ENCODE measurements at places on chromosomes 6 and 20.

DNA sequence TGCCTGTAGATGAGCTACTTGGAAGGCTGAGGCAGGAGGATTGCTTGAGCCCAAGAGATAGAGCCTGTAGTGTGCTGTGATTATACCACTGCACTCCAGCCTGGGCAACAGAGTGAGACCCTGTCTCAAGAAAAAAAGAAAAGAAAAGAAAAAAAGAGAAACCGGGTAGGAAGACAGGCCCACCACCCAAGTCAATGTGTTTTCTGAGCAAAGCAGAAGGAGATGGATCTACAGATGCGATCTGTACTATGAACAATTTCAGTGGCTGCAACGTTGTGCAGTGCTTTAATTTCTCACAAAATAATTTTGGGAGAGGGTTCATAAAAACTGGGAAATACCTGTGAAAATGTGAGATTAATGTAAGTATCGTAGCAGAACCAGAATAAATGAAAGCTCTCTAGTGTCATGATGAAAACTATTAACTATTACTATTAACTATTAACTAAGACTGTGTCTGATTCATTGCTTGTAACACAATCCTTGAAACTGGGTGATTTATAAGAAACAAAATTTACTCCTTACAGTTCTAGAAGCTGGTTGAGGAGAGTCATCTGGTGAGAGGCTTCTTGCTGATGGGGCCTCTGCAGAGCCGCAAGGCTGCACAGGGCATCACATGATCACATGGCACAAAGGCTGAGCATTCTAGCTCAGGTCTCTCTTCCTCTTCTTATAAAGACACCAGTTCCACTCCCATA, 233.1 kb upstream of the ZNF217 start:
- DNase-seq, result no peak

DNA sequence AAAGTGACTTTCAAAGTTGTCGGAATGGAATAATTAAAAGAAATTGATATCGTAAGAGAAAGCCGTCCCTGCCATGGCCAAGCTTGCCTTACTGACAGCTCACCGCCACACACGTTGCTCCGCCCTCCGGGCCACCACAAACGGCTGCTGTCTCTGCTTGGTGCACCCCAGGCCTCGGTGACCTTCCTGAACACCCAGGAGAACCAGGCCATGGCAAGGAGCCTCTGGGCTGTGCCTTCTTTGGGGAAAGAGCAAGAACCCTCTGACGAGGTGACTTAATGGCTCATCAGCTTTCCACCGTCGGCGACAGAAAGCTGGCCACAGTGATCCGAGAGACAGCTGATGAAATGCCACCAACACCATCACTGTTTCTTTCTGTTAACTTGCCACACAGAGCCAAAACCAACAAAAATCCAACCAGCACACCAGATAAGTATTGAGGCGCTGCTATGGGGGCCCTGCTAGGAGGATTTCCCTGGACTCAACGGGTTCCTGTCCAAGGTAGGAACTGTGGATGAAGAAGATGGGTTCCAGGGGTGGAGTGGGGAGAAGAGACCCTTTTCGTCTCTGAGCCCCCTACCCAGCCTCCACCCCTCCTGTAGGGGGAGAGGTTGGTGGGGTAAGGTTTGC, 61.4 kb downstream of the NPEPL1 start:
- no peak for DNase-seq

DNA sequence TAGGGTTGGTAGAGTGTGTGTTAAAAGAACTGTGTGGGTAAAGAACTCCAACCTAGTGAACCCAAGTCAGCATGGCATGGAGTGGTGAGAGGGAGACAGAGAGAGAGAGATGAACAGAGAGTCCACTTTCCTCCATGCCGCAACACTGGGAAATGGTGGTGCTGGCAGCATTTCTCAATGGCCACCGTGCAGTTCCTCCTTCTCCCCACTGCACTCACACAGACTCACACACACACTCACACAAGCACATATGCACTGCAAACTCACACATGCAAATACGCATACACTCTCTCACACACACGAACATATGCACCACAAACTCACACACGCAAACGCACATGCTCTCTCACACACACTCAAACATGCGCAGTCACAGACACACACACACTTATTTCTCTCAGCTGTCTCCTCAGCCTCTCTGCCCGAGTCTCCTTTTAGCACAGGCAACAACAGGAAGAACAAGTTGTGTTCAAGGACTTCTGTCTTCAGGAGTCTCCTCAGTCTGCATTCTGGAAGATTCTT, 66.5 kb upstream of the LY86 start:
- no peak for DNase-seq

GRCh38 chr6:157514659-157515496, 133.9 kb downstream of the ZDHHC14 start:
- DNase-seq, result no peak

GRCh38 chr6:122832459-122832858, 43.4 kb downstream of the SMPDL3A start:
- no peak for DNase-seq

DNA sequence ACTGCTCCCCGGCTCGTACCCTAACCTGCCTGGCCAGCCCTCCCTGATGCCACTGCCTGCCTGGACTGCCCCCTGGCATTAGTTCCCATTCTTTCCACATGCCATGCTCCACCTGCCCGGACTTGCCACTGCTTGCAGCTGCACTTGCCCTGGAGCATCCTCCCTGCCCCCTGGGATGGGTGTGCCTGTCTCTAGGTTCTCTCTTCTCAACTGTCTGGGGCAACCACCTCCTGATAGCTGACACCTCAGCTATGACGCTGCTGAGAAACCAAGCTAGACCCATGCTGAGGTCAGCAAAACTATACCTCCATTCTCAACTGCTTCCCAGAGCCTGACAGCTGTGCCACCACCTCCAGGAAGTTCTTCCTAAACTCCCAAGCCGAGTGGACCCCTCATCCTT, 72.1 kb downstream of the PERP start:
- DNase-seq, result no peak

- DNase-seq, result no peak
Measured at GRCh38 chr20:10935658-10936402, 262.0 kb upstream of the JAG1 start.

DNA sequence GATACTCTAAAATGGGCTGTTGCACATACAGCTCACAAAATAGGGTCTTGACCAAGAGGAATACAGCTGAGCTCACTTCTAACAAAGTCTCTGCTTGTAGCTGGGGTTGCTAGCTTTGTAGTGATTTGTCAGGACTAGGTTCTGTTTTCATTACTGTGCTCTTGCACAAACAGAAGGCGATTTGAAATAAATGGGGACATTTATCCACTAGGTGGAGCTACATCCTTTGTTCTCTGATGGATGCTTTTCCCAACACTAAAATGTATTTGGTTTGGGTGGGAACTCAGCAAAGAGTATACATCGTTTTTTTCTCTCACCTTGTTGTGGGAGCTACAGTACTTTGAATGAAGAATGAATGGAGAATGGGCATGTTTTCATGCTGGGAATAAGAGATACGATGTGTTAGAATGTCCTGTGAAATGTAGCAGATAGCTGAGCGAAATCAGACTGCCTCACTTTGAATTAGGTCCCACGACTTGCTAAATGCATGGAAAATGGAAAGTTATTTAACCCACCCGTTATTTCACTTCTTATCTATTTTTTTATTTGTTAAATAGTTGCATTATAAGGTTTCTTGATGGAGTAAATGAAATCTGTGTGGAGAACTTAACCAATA, 494.7 kb upstream of the MAP3K7 start:
- peak; percentile 83 for DNase-seq

All from NCI-H1694 treated with DMSO at 0.1 percent for 48 hours (cell line).